ENCODE measurements at places on chromosomes 2 and 18. TPM values are rescaled to one million over a fixed set of nuclear protein-coding genes. Genes with fewer than 3 reads are reported as not detected.

The TMEM178A gene
- total RNA-seq, result 3.6 TPM

The MEP1B gene
- not detected for total RNA-seq

The PUS10 gene
- 9.3 TPM for total RNA-seq

GRCh38 chr2:144343145-144343544 lies 176.8 kb downstream of the ZEB2 start:
- no peak for DNase-seq
